ENCODE measurements at places on chromosomes 7 and 10.

DNA sequence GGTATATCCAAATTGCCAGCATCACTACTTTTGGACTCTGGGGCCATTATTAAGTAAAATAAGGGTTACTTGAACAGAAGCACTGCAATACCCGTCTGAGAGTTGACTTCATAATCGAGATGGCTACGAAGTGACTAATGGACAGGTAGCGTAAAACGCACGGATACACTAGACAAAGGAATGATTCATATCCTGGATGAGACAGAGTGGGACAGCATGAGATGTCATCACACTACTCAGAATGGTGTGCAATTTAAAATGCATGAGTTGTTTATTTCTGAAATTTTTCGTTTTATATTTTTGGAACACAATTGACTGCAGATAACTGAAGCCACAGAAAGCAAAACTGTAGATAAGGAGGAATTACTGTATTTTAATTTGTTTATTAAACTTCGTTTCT is 421.5 kb upstream of the LRGUK start:
- DNase-seq: no peak

DNA sequence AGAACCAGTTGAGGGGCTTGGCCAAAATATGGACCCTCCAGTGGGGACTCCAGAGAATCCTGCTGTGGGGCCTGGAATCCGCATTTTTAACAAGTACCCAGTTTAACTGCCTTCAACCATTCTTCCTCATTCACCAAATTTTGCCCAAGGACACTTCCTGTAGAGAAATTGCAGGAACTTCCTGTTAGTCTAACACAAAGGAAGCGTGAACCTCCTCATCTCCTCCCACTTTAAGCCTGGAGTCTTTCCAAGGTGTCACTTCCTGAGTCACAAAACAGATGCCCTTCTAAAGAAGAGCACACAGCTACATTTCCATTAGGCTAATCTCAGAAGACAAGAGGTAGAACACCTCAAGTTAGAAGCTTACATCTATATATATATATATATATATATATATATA is 188.4 kb downstream of the PPP1R17 start:
- no peak for DNase-seq

DNA sequence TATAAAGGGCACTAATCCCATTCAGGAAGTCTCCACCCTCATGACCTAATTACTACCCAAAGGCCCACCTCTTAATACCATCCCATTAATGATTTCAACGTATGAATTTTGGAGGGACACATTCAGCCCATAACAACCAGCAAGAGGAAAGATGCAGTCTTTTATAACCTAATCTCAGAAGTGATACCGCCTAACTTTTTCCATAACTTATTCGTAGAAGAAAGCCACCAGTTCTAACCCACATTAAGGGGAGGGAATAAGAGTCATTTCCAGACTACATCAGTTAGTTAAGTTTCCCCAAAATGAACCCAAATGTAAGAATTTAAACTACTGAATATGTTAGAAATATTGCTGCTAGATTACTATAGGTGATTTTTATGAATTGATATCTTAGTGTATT is 32.1 kb upstream of the LHFPL3 start:
- DNase-seq: no peak

GRCh38 chr7:107989618-107990373 is 13.2 kb downstream of the LAMB1 start:
- DNase-seq: no peak

Measured in stimulated activated CD8-positive, alpha-beta memory T cell treated with anti-CD3 and anti-CD28 coated beads, Interleukin-2, amount 100 ng/mL, for 1 hour (primary cell).